Cardiac septum (tissue), 1 donor: ENCODE measurements at places on chromosomes 16 and 17.

GRCh38 chr16:11915114-11915643 is 577 bp downstream of the GSPT1 start:
- DNase-seq: peak; percentile 78

- peak; percentile 89 for DNase-seq
These were observed 84.3 kb downstream of the KSR1 start for GRCh38 chr17:27540318-27541101.

DNA sequence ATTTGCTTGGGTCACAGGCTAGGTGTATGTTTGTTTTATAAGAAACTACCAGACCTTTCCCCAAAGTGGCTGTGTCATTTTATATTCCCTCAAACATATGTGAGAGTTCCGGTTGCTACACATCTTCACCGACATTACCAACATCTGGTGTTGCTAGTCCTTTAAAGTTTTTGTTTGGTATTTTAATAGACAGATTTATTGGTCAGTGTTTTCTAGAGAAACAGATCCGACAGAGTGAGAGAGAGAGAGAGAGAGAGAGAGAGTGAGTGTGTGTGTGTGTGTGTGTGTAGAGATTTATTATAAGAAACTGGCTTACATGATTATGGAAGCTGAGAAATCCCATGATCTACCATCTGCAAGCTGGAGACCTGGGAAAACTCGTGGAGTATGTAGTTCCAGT is 31.0 kb downstream of the LDHD start:
- no peak for DNase-seq

DNA sequence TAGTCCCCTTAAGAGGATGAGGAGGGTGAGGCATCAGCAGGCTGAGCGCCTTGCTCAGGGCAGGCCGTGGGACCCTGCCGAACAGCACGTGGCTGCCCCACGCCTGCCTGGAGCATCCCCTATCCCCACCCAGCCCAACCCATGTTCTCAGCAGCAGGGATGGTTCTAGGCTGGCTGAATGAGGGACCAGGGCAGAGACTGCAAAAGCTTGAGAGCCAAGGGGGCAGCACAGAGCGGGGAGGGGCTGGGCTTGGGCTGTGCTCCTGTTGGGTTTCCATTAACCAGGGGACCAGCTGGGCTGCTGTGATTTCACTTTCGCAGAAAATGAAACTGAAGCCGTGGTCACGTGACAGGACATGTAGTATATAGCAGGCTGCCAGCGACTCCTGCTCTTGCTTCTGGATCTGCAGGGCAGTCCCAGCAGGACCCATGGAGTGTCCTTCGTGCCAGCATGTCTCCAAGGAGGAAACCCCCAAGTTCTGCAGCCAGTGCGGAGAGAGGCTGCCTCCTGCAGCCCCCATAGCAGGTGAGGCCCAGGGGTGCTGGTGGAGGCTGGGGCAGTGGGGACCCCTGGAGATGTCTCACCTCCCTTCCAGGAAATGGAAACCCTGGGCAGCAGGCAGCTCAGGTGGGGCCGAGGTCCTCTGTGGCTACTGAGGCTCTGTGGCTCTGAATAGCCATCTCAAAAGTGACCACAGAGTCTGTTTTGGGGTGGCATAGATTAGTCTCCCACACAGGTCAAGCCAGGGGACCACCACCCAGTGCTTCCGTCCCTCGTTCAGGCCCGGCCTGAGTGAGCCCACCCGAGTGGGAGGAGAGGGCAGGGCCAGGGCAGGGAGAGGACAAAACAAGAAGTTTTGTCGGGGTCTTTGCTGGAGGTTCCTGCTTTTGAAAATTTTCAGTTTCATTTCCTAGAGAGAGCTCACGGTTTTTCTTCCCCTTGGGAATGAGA is 2.9 kb downstream of the RNF213 start:
- DNase-seq: peak; percentile 93

- no peak for DNase-seq
These were observed 5.8 kb downstream of the NEUROD2 start for GRCh38 chr17:39601758-39602532.

DNA sequence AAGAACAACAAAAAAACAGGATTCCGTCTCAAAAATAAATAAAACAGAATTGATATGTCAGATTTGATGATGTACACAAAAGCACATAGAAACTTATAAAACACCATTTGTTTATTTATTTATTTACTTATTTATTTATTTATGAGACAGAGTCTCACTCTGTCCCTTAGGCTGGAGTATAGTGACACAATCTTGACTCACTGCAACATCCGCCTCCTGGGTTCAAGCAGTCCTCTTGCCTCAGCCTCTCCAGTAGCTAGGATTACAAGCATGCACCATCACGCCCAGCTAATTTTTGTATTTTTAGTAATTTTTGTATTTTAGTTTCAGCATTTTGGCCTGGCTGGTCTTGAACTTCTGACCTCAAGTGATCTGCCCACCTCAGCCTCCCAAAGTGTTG is 21.4 kb downstream of the BCAS3 start:
- no peak for DNase-seq

- DNase-seq: no peak
These were observed 29.2 kb upstream of the LITAF start for GRCh38 chr16:11615748-11616447.

- DNase-seq: no peak
These were observed 94.5 kb downstream of the CRISPLD2 start for GRCh38 chr16:84914273-84914672.

GRCh38 chr16:28834349-28834748 is 11.6 kb downstream of the ATXN2L start:
- DNase-seq: no peak

DNA sequence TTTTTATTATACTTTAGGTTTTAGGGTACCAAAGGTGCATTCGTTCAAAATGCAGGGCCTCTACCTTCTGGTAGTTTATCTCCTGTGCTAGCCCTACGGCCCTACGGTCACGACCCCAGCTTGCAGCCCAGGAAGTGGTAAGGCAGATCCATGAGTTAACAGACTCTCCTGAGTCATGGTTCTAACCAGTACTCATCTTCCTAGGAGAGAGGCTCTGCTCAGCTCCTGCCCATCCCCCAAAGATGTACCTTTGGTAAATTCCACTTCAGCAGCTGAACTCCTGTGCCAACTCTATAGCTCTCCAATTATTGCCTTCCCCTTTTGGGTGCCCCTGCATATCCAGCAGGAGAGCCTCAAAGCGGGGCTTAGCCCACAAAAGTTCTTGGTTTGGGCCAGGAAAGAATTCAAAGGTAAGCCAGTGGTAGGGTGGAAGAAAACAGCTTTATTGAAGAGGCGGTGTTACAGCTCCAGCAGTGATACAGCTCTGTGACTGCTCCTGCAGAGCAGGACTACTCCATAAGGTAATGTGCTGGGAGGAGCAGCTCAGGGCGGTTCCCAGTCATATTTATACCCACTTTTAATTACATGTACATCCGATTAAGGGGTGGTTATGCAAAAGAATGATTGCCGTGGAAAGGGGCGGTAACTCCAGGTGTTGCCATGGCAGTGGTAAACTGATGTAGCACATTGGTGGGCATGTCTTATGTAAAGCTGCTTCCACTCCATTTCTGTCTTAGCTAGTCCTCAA is 241.4 kb downstream of the PMP22 start:
- no peak for DNase-seq

- no peak for DNase-seq
These were observed 11.1 kb downstream of the TNS4 start for GRCh38 chr17:40490289-40490853.

GRCh38 chr16:52466994-52467393 is 79.9 kb downstream of the TOX3 start:
- no peak for DNase-seq

GRCh38 chr16:72027669-72028378 is 19.3 kb downstream of the DHODH start:
- no peak for DNase-seq

- peak; percentile 92 for DNase-seq
These were observed at the start of gene THRA for GRCh38 chr17:40062329-40063186. THRA (plus strand) TSS chr17:40062965; CDS start chr17:40074489, 11,524 bp downstream.

DNA sequence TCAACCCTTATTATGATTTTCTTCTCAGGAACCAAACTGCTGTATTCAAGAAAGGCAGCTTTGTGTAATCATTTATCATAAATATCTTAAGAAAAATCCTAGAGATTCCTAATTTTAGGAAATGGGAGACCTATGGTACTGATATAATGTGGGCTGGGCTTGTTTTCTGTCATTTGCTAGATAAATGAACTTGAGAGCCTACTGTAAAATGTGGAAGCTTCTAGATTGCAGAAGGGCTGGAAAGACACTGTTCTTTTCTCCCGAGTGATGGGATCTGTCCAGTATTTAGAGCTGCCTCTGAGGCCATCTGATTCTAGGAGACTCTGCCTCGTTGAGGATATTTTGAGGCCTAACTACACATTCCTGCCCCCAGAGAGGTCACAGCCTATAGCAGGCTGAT is 19.9 kb upstream of the STH start:
- DNase-seq: no peak

DNA sequence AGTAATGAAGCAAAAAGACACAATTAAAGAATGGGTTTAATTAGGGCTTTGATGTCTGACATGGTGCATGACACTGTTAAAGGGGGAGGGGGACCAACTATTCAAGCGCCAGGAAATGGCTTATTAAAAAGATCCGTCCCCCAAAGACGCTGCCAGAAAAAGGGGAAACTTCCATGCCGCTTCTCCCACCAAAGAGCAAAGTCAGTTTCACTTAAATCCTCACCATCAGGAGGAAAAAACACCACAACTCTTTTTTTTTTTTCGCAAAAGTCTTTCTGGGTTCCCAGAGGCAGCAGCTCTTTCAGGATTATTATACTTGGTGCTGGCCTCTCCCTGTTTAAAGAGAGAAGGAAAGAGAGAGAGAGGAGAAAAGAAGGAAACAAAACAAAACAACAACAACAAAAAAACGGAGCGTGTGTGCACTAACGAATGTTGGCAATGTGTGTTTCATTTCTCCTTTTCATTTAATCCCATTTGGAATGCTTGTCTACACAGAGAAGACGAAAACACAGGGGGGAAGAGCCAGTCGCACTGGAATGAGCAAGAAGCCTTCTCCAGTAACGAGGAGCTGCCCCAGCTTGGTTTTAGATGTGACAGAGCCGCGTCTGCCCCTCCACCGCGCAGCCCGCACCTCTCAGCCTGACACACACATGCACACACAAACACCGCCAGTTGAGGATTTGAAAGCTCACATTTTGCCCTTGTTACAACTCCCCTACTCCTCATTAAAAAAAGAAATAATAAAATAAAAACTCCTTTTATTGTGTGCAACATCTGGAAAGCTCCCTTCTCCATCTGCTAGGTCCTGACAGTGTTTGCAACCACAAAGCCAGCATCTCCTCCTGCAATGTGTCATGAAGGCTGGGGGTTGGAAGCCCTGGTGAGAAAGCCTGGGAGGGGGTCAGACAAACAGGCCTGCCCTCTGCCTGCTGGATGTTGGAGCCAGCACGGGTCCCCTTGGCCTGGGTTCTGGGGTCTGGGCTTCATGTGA is 32.7 kb upstream of the AXIN2 start:
- DNase-seq: no peak

- DNase-seq: no peak
These were observed 138.9 kb upstream of the CES5A start for GRCh38 chr16:56013962-56014552.

DNA sequence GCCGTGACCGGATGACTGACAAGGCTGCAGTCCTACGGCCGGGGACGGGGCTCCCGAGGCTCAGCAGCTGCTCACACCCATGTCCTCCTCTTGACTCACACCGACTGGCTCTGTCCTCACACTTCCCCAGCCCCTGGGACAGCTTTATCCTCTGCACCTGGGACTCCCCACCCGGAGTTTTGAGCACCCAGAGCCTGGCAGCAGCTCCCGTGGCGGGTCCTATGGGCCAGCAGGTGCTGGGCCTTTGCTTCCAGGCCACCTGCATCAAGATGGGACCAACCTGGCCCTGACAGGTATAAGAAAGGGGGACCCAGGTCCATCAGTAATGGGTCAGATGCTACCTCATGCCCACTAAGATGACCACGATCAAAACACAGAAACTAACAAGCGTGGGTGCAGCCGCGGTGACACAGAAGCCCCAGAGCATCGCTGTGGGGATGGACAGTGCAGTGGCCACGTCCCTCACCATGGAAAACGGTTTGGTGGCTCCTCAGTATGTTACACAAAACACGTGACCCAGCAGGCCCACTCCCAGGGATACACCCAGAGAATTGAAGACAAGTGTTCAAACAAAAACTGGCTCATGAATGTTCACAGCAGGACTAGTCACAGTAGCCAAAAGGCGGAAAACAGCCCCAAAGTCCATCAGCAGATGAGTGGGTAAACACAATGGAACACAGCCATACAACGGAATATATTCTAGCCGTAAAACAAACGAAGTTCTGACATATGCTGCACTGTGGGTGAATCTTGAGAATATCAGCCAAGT is 3.3 kb upstream of the NOTUM start:
- no peak for DNase-seq

DNA sequence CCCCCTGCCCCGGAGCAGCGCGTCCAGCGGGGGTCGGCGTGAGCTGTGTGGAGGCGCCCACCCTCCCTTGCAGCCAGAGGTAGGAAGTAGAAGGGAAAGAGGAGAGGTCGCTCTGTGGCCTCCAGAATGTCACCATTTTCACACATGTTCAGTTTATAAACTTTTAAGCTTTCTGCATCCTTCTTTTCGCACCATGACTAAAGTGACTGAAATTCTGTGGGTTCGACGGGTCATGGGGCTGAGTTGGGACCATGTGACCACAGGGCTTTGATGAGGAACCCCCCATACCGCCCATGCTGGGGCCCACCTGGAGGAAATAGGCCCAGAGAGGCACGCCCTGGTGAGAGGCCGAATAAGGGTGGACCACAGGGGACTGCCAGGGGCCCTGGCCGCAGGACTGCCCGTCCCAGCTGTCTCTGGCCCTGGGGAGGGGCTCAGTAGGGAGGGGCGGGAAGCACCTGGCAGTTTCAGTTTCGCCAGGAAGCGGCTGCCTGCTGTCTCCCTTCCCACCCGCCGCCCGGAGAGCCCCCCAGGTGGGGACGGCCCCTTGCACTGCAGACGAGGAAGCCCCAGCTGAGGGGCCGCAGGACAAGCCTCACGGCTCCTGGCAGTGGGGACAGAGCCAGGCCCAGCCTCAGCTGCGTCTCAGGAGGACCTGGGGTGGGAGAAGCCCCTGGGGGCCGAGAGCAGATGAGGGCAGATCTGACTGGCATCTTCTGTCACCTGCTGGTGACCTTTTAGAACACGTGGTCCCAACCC is 9.0 kb downstream of the CBFA2T3 start:
- no peak for DNase-seq

GRCh38 chr16:47924950-47925349 is 230.8 kb downstream of the ABCC12 start:
- no peak for DNase-seq

GRCh38 chr17:55348749-55349354 is 72.8 kb downstream of the MMD start:
- DNase-seq: no peak

DNA sequence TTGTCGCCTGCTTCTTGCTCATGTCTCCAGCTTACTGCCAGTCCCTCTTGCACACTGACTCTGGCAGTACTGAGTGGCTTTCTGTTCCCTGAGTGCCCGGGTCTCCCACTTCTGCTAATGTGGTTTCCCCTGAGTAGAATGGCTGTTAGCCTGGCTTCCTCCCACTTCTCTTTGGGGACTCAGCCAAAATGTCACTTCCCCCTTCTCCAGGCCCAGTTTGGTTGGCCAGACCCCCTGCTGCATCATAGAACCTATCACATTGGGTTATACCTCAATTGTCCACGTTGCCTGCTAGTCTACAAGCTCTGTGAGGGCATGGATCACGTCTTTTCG is 304.4 kb downstream of the HS3ST3B1 start:
- DNase-seq: peak; percentile 76

GRCh38 chr16:57279780-57280638 is 4.5 kb downstream of the PLLP start:
- no peak for DNase-seq
